Posterior cingulate gyrus (tissue), 11 donors: ENCODE measurements at places on chromosomes 12 and 14.

- no peak for DNase-seq
Measured at GRCh38 chr12:32309811-32310736, 89.3 kb upstream of the FGD4 start.

DNA sequence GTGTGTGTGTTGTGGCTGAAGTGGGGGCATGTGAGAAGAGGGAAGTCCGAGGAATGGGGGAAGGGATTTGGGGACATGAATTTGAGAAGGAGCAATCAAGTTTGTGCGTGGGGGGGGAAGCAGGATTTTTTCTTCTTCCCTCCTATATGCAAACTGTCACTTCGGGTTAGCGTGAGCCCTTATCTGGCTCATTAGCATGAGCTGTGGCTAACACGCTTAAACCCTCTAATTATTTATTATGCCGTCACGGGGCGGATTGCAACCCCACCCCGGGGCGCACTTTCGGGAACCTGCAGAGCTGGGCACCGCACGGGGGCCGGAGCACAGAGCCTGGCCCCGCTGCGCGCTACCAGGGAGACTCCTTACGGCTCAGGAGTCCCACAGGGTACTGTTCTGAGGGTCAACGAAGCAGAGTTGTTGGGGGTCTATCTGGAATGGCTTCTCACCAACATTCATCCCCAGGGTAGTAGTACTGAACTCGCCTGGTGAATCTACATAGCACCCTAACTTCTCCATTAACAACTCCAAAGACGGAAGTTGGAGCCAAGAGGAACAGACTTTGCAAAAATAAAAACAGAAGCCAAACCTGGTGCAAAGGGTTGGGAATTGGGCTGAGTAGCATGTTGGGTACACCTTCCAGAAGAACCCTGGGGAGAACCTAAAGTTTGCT is 6.4 kb upstream of the ASCL1 start:
- DNase-seq: no peak

GRCh38 chr14:96173636-96174475 is 30.8 kb upstream of the BDKRB2 start:
- DNase-seq: no peak

DNA sequence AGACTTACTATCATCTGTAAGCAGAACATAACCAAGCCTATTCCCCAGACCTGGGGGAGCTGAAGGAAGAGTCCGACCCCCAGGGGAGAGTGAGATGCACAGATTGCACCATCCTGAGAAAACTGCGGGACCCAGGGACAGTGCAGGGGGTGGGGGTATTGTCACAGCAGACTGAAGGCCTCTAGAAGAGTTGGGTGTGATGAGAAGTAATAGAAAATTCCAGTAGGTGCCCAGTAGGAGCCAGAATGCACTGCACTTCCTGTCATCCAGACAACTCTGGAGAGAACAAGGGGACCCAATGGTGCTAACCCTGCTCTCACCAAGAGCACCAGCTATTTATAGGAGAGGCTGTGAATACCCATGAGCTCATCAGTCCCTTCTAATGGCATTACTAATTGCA is 190.1 kb downstream of the BCL11B start:
- DNase-seq: no peak

- DNase-seq: no peak
Measured at GRCh38 chr12:49059299-49060171, 1.1 kb downstream of the KMT2D start.

DNA sequence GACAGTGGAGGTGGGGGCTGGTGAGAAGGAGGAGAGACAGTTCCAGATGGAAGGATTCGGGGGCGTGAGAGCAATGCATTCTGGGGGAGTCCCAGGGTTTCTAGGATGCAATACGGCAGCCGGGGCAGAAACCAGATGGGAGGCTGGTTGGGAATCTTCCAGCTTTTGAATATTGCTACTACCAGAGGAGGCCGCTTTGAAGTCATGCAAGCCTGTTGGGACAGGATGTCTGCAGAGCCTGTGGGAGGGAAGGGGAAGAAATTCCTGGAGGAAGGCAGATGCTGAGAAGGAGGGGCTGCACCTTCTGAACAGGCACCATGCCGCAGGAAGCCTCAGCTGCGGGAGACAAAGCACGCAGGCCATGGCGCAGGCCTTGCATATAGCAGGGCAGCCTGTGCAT is 105.4 kb downstream of the APAF1 start:
- DNase-seq: peak; percentile 78

- DNase-seq: no peak
Measured at GRCh38 chr12:113396200-113396599, 7.5 kb downstream of the SDS start.
